Omental fat pad (tissue), 4 donors: ENCODE measurements at places on chromosomes 5 and 9. TPM values are rescaled to one million over a fixed set of nuclear protein-coding genes. Genes with fewer than 3 reads are reported as not detected.
A peak's percentile ranks its signal among the peaks of the same experiment; 100 is the strongest.

KIAA1958 gene
- total RNA-seq, result 4.4 TPM

GRCh38 chr5:39191216-39191615 lies 28.1 kb downstream of the FYB1 start:
- no peak for DNase-seq

DNA sequence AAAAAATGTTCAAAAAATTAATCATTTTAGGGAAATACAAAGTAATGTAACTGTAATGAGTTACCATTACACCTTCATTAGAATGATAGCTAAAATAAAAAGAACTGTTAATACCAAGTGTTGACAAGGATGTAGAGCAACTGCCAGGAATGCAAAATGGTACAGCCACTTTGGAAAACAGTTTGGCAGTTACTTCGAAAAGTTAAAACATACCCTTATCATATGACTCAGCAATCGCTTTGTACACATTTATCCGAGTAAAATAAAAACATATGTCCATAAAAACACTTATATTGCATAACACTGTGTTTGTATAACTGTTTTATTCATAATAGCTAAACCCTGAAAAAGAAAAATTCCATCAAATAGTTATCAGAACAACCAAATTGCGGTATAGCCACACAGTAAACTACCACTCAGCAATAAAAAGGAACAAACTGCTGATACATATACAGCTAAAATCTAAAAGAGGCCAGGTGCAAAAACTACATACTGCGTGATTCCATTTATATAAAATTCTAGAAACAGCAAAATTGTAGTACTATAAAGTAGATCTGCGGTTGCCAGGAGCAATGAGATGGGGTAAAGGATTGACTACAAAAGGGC lies 61.7 kb downstream of the RFX3 start:
- DNase-seq, result no peak

GRCh38 chr9:76637416-76637815 lies 126.8 kb upstream of the PCA3 start:
- no peak for DNase-seq

- DNase-seq, result no peak
These were observed 29.8 kb downstream of the TNFAIP8 start for GRCh38 chr5:119385536-119386128.

- DNase-seq, result no peak
These were observed 111.5 kb downstream of the CDC42SE2 start for GRCh38 chr5:131375351-131375750.

GRCh38 chr5:2908086-2908485 lies 156.6 kb upstream of the IRX2 start:
- DNase-seq, result no peak

DNA sequence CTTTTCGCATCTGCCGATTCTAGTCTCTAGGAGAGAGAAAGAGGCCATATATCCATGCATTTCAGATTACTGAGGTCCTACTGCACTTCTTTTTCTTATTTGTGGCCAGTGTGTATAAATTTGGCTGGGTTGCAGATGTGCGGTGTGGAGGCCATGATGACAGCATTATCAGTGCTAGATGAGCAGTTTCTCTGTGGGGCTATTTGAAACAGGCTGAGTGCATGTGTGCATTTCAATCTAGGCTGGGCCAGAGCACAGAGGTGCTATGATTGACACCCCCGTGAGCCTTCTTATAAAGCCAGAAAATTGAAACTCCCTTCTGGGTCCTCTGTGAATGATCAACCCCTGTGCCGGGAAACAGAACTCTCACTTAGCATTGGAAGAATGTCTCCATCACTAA lies 70.0 kb downstream of the TMEM252 start:
- DNase-seq, result no peak

- DNase-seq, result no peak
These were observed 148.0 kb downstream of the TARS1 start for GRCh38 chr5:33588654-33589372.

GRCh38 chr9:126471084-126471624 lies 142.6 kb upstream of the LMX1B start:
- DNase-seq, result peak; percentile 37
